ENCODE measurements at places on chromosomes 7 and 10.
A peak's percentile ranks its signal among the peaks of the same experiment; 100 is the strongest.

DNA sequence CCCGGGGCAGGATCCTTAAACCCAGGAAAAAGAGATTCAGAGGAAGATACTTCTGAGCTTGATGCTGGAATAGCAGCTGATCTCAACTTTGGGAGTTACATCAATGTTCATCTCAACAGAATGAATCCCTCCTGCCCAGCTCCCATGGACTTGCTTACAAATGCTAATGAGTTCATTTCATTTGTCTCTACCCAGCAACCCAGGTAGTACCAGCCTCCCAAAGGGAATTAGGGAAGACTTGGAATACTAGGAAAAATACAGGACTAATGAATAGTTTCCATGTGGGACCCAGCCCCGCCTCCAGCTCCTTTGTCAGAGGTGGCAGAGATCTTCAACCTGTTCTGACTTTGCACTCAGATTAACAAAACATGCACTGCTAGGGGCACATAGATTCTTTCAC lies 22.1 kb upstream of the TCF7L2 start:
- no peak for DNase-seq

DNA sequence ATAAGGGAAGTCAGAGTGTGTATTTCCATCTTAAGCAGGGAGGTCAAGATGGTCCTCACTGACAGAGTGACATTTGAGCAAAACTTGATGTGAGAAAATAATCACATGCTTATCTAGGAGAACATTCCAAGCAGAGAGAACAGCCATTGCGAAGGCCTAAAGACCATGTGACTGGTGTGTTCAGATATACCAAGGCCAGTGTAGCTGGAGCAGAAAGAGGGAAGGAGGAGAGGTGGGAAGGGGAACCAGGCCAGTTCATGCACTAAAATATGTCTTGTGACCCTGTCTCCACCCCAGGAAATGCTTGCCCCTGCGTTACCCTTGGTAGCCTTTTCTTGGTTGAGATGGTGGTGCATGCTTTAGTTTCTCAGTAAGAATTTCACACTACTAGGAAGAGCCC lies 77.4 kb downstream of the CACNB2 start:
- no peak for DNase-seq

- no peak for DNase-seq
Measured at GRCh38 chr7:129907122-129907736, 45.5 kb downstream of the UBE2H start.

DNA sequence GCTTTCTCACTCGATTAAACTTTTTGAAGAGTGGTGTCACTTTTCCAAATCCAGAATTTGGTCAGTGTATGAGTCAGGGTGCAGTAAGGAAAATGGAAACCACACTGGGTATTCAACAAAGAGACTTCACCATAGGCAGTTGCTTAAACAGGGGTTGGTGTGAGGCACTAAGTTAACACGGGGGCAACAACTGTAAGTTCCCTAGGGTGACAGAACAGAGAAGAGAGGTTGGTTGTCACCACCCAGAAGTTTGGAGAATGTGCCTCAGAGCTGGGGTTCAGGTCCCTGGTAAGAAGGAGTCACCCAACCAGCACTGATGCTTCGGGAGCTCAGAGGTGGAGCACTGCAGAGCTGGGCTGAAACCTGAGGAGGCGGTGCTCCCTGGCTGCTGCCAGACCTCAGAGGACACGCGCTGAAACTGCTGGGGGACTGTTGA lies 170.4 kb downstream of the ARID5B start:
- no peak for DNase-seq

- DNase-seq, result no peak
Measured at GRCh38 chr7:103150192-103150591, 1.3 kb upstream of the NAPEPLD start.

DNA sequence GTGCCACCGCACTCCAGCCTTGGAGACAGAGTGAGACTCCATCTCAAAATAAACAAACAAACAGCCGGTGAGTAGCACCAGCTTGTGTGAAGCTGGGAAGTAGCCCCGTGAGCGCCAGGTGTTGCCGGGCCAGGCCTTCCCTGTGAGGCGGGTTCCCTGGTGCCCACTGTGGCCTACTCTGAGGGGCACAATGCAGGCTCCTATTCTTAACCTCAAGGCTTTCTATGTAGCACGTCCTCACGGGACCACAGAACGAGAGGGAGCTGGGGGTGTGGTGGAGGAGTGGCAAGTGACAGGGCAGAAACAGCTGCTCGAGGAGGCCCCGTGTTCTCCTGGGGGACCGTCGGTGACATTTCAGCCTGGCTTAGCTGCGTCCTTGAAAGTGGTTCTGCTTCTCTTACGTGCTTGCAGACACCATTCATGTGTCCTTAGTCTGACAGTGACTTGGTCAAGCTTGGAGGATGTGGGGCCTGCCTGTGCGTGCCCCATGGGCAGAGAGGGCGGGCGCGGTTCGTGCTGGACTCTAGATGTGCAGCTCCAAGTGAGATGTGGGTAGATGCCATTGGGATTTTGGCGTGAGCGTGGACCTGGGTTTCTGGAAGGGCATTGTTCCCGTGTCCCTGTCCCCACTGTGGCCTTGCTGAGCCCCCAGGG lies 116.6 kb downstream of the NKX6-2 start:
- no peak for DNase-seq

GRCh38 chr7:12322903-12323300 lies 80.8 kb downstream of the VWDE start:
- DNase-seq, result no peak

DNA sequence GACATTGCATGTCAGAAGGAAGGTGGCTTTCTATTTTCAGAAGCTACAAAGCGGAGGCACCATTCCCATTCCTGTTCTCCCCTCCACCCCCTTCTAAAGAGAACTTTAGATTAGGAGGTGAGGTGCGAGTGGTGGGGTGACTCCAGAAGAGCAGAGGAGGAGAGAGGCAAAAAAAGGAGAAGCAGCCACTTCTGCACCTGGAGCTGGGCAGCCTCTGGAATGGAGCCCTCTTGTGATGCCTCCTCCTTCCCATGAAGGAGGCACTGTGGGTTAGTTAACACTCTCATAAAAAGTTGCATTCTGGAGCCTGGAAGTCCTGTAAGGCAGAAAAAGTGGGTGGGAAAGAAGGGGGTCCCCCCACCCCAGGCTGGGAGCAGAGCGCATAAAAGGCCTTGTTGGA lies 4.8 kb downstream of the PTF1A start:
- DNase-seq, result no peak

GRCh38 chr7:140435252-140435895 lies 31.5 kb downstream of the RAB19 start:
- no peak for DNase-seq

GRCh38 chr10:95333997-95334804 lies 43.4 kb upstream of the PDLIM1 start:
- peak; percentile 87 for DNase-seq

DNA sequence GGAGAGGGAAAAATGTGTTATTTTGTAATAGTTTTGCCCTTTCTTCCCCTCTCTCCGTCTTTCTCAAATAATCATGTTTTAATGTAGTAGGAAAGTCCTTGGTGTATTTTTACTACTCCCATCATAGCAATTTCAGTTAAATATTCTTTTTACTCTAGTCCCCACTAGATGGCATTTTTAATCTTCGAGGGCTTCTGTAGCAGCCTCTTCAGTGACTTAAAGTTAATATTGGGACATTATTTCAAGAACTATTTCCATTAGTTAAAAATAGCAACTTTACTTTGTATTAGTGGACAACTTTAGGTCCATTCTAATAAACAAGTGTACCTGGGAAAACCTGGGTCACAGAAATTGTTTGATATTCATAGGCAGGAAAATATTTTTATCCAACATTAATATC lies 23.0 kb downstream of the EDRF1 start:
- peak; percentile 3 for DNase-seq

DNA sequence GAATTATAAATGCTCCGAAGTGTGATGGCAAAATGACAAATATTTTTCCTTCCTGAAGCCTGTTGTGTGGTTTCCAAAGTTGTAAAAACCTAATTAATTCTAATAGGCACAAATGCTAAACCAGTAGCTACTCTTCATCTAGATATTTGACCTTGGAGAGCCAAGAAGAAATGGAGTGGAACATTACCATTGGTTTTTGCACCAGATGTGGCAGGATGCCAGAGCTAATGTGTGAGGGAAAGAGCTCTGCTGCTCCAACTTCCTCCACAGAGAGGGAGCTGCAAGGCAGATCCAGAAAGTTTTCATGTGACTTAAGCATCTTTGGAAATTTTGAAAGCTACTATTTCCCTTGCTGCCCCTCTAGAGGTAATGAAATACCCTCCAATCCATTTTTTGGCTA lies 65.1 kb upstream of the HPS1 start:
- DNase-seq, result no peak

GRCh38 chr10:68155615-68156210 lies 46.4 kb downstream of the MYPN start:
- peak; percentile 85 for DNase-seq

DNA sequence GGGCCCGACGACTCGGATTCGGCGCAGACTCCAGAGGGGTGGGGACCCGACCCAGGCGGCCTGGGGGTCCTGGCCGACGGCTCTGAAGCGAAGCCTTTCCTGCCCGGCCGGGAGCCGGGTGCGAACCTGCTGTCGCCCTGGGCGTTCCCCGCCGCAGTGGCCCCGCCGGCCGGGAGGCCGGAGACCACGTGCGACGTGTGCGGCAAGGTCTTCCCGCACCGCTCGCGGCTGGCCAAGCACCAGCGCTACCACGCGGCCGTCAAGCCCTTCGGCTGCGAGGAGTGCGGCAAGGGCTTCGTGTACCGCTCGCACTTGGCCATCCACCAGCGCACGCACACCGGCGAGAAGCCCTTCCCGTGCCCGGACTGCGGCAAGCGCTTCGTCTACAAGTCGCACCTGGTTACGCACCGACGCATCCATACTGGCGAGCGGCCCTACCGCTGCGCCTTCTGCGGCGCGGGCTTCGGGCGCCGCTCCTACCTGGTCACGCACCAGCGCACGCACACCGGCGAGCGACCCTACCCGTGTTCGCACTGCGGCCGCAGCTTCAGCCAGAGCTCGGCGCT lies 15.4 kb downstream of the ZNF316 start:
- DNase-seq, result no peak

GRCh38 chr10:132900211-132900756 lies 42.1 kb downstream of the CFAP46 start:
- no peak for DNase-seq

DNA sequence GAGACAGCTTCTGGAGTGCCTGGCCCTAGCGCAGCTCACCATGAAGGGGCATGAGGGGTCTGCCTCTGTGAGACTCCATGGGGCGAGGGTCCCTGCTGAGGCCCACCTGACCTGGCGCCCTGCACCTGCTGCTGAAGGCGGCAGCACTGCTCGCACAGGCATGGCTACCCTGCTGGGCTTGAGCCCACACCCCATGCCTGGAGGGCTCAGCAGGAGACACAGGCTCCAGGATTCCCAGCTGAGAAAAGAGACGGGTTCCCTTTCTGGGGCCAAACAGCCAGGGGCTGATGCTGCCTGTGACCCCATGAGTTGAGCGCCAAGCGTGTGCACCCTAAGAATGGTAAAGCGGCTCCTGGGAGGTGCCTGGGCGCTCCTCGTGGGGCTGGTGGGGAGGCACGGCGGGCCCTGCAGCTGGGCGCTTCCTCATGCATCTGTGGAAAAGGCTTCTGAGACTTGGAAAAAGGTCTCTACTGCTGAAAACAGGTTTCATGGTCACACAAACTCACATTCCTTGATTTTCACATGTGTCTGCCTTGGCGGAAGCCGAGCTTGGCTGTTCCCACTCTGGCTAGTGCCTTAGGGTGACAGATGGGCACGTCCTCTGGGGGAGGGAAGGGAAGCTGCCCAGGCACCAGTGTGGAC lies 233.4 kb downstream of the ZMYND11 start:
- DNase-seq, result no peak

GRCh38 chr10:24690961-24691512 lies 32.6 kb downstream of the ARHGAP21 start:
- peak; percentile 84 for DNase-seq

GRCh38 chr7:128939861-128940410 lies 2.2 kb downstream of the IRF5 start:
- DNase-seq, result no peak

DNA sequence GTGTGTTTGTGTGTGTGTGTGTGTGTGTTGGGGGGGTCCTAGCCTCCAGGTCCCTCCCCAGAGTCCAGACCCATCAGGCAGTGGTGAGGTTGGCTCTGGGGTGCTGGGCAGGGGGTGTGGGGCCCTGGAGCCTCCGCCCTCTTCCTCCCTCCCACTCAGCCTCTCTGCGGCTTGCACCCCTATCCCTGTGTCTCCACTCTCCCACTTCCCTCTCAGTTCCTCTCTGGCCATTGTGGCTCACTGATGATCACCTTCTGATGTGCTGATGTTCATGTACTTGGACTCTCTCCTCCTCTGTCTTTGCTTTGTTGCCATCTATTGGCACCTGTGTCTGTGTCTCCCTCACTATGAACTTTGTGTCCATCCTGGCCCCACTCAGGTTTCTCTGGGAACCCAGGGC lies 298.7 kb downstream of the ZEB1 start:
- no peak for DNase-seq

DNA sequence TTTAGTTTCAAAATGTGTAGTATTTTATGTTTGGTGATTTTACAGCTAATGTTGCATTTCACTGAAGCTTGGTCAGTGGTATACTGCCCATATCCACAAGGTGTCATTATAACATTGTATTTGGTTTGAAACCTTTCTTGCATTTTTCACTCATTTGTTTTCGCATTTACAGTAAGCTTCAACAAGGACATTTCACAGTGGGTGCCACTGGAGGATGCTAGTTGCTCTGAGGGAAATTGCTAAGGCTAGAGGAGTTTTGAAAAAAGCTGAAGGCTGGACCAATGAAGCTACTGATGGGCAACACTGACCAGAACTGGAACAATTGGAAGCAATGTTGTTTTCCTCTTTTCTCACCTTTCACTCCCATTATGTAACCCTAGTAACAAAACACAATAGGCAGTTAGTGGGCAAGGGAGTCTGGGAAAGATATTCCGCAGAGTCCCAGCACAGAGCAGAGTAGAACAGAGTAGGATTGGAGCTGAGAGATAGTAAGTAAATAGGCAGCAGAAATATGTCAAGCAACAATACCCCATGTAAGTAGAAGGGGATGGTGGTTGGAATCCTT lies 23.6 kb upstream of the SRI start:
- DNase-seq, result peak; percentile 41

DNA sequence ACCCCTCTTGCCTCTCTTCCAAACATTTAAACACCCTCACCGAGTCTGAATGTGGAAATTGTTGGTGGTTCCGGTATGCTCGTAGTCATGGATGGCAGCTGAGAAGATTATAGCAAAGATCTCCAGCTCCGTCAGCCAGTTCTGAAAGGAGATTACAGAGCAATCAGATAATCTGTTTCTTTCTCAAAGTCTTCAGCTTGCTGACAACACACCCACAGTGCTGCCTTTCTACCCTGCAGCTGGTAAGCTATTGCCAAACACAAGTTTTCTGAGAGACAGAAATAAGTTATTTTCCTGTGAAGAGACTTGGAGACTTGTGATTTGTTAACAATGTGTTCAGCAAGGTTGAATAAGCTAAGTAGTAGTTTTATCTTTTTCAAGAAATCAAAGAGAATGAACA lies 163.6 kb downstream of the PPP1R17 start:
- DNase-seq, result no peak
